ENCODE measurements at places on chromosomes 2 and 18.

DNA sequence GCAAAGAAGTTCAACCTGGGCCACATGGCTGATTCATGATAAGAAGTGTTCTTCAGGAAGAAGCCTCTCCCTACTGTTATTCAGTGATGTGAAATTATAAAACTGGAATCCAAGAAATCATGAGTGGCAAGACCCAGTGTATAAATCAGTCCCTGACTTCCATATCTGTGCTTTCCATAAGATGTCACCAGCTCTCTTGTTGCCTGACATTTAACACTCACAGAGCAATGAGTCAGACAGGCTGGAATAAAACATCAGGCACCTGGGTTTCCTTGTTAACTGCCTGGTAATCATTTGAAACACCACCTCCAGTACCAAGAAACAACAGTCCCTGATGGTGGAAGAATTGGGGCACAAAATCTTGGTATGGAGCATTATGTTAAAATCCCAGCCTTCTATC lies 76.1 kb downstream of the SCG2 start:
- DNase-seq = no peak

DNA sequence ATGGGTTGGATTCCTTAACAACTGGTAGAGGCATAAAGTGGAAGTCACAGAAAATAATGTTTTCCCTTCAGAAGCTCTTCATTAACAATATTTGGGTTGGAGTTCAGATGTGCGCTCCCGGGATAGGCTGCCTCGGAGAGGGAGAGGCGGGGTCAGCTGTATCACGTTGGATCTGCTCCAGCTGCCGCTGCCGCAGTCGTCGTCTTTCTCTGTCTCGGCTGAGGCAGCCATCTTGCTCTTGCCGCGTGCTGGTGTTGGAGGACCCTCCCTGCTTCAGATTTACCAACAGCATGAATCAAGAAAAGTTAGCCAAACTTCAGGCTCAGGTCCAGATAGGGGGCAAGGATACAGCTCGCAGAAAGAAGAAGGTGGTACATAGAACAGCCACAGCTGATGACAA lies 35.1 kb downstream of the TANC1 start:
- no peak for DNase-seq

- DNase-seq = no peak
Measured at GRCh38 chr2:238441262-238442114, 14.8 kb downstream of the ASB1 start.

GRCh38 chr2:63741884-63742579 lies 99.7 kb upstream of the UGP2 start:
- DNase-seq = peak; percentile 58

GRCh38 chr18:2522112-2522511 lies 49.2 kb downstream of the METTL4 start:
- DNase-seq = no peak

DNA sequence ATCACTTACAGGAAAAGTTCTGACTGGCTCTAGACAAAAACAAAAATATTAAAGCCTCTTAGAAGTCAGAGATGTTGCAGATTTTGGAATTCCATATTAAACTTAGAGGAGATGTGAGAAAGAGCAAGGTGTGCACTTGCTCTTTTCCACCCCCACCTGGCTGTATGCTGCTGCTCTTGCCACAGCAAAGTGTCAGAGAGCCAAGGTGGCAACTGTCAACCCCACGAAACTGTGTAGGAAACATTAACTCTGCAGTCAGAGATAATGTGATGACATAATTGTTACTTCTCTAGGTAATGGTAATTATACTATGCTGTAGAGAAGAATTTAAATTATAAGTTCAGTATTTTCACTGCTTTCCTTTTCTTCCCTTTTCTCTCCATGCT lies 25.4 kb downstream of the CD8A start:
- no peak for DNase-seq
